ENCODE measurements at places on chromosomes 7 and 10.

GRCh38 chr7:111071556-111071955, 19.4 kb upstream of the LRRN3 start:
- no peak for DNase-seq

- no peak for DNase-seq
Observed at GRCh38 chr10:114083040-114083439, 39.4 kb downstream of the ADRB1 start.

DNA sequence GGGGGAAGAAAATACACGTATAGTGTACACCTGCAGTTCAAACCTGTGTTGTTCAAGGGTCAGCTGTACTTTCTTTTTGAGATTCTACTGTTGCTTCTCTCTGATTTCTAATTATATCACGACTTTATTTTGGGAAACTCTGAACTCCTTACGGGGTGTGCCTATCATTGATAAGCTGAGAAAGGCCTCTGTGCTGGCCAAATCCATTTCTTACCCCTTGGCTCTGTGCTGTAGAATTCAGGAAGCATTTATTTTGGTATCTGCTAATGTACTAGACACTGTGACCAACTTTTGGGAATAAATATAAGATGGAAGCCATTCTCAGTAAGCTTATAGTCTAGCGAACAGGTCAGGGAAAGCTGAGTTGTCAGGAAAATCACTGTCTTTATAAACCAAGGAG, 26.9 kb upstream of the RPA3 start:
- DNase-seq = no peak

DNA sequence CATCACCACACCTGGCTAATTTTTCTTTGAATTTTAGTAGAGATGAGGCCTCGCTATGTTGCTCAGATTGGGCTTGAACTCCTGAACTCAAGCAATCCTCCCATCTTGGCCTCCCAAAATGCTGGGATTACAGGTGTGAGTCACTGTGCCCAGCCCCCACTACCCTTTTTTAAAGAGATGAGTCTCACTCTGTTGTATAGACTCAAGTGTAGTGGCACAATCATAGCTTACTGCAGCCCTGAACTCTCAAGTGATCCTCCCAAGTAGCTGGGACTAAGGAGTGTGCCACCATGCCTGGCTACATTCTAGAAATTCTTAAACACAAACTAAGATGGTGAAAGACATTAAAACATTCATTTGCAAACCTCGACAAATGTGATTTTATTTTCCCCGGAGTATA, 12.6 kb downstream of the SYPL1 start:
- DNase-seq = no peak

GRCh38 chr10:87093632-87094372, 841 bp downstream of the GLUD1 start:
- DNase-seq = no peak

GRCh38 chr10:11406746-11407145, 204.7 kb downstream of the USP6NL start:
- no peak for DNase-seq

GRCh38 chr10:110912374-110912773, 6.6 kb downstream of the BBIP1 start:
- no peak for DNase-seq

DNA sequence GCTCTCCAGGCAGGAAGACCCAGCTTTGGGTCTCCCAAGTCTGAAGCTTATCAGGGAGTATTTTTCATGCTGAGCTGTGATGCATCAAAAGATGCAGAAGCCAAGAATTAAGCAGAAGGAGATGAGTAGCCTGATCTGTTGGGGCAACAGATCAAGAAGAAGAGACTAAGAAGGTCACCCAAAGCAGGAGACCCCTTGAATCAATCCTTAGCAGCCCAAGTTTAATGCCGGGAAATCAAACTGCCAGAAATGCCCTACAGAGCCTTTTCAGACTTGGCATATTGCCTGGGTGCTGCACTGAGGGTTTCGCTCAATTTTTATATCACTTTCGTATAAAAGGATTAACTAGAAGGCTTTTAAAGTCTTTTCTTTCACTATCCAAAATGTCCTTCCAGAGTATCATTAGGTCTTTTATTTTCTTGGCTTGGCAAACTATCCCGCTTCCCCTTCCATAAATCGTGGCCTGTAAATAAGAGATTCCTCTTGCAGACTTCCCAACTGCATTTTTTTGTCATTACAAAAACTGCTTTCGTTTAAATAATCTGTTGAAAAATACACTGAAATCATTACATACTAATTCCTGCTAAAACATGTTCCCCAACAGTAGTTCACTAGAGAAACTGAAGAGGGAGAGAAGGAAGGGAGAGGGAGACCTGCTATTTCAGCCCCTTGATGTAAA, 49.0 kb upstream of the STK17A start:
- DNase-seq = peak; percentile 58

DNA sequence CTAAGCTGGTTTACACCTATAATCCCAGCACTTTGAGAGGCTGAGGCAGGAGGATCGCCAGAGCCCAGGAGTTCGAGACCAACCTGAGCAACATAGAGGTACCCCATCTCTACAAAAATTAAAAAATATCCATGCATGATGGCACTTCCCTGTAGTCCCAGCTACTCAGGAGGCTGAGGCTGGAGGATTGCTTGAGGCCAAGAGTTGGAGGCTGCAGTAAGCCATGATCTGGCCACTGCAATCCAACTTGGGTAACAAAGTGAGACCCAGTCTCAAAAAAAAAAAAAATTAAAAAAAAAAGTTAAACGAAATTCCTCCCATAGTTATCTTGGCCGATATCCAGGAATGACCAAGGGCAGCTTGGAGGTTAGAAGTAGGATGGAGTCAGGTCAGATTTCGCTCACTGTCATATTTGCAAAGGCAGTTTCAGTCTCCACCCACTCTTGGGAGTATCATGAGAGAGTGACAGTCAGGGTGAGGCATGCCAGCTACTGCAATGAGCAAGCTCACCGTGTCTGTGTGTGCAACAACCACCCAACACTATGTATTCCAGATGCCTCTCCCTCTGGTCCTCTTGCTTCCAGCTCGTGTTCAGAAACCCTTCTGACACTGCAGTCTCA, 6.0 kb upstream of the ZDHHC4 start:
- no peak for DNase-seq

- no peak for DNase-seq
Observed at GRCh38 chr10:103968441-103969391, 1.8 kb downstream of the SLK start.

DNA sequence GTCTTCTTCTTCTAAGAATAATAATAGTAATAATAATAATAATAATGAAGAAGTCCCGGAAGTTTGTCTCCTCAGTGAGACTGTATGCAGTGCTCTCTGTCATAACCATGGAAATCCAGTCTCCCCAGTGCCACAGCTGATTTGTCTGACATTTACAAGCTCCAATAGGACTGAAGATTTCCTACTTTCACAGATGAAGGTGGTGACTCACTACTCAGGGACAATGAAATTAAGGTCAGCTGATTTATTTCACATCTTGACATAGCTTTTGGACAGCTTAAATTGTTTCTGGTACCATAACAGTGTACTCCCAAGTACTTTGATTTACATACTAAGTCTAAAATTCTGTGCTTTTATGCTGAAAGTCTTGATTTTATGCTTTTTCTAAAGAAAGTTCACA, 6.9 kb downstream of the CELF2 start:
- DNase-seq = no peak

- DNase-seq = no peak
Observed at GRCh38 chr7:117065571-117066150, 112.4 kb downstream of the ST7 start.

- DNase-seq = no peak
Observed at GRCh38 chr7:95004618-95005247, 97.3 kb downstream of the PPP1R9A start.

DNA sequence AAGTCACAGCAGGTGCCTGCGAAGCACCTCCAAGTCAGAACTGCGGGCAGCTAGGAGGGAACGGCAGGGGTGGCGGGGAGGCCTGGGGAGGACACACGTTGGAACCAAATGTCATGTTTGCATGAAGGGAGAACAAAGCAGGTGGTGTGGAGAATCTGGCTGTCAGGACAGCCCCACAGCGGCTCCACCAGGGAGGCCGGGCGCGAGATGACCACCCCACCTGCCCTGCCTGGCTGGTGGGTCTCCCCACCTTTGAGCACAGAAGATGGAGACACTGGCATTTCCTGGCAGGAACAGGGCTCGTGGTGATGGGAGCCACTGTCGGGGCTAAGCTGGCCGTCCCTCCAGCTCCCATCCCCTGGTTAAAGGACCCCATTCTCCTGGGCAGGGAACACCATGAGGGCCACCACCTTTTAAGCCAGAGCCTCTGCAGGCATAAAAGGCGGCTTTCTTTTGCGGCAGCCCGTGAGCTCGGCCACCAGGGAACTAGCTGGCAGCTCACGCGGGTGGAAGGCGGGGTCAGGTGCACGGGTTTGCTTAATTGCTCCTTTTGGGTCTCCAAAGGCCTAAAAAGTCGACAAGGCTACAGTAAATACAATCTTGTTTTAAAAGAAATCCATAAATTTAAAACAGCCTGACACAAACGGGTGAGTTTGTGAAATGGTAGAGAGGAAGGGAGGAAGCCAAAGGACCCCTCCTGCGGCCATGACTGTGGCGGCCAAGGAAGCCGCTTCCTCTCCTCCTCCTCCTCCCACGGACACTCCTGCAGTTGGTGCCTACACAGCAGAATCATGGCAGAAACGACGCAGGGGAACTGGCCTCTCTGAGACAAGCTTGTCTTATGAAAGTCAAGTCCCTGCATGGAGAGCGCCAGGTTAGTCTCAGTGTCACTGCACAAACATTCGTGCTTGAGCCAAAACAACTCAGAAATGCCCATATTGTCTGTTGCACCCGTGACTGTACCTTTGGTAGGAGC, 213.8 kb downstream of the DNAJB6 start:
- DNase-seq = no peak

- DNase-seq = no peak
Observed at GRCh38 chr7:136389933-136390332, 412.8 kb upstream of the MTPN start.

- no peak for DNase-seq
Observed at GRCh38 chr7:123537026-123537642, 2.7 kb upstream of the IQUB start.

DNA sequence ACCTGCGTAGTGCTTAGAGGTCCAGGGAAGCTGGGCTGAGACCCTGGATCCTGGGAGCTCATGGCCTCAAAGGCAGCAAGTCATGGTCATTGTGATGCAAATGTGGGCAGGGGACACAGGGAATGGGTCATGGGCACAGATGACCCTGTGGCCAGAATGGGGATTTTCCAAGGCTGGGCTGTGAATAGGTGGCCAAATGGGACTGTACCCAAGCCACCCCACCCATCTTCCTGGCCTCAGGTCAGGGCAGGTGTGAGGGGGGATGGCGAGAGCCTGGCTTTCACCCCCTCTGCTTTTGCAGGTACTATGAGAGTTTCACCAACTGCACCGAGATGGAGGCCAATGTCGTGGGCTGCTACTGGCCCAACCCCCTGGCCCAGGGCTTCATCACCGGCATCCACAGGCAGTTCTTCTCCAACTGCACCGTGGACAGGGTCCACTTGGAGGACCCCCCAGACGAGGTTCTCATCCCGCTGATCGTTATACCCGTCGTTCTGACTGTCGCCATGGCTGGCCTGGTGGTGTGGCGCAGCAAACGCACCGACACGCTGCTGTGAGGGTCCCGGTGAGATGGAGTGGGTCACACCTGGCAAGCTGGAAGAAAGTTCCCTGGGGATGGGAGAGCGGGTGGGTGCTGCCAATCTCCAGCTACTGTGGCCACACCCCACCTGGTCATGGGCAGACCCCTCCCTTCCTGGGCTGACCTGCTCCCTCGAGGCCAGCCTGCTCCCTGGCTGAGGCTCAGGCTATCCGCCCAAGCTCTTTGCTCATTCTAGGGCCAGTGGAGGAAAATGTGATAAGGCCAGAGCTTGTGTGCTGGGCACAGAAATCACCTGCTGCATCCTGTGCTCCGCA, 25.5 kb downstream of the RAMP3 start:
- no peak for DNase-seq

DNA sequence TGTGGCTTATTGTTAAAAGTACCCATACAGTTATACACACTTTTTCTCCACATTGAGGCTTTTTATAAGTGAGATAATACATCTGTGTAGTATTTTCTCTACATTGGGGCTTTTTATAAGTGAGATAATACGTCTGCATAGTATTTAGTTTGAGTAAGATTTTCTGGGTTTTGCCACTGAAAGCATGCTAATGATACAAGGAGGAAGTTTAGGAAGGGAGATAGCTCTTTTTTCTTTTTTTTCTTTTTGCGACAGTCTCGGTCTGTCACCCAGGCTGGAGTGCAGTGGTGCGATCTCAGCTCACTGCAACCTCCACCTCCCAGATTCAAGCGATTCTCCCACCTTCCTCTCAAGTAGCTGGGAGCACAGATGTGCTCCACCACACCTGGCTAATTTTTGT, 13.3 kb downstream of the FAM107B start:
- DNase-seq = no peak

- DNase-seq = no peak
Observed at GRCh38 chr10:42930516-42931192, 146.2 kb upstream of the RET start.

DNA sequence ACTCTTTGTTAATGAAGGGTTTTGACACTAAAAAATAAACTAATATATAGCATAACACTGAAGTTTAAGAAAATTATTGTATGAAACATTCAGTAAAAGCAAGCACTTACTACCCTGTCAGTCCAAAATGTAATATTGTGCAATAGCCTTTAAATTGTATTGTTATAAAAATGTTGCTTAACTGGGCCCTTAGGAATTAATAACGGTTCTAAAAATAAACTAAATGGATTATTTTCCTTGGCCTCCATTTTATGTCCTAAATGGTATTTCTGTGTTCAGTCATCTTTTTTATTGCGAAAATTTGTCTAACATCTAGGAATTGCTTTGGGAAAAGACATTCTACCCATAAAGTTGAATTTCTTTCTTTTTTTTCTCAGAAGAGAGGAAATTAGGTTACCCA, 49.0 kb upstream of the ABI1 start:
- DNase-seq = no peak

GRCh38 chr10:58320351-58321049, 14.3 kb upstream of the UBE2D1 start:
- DNase-seq = no peak

- DNase-seq = no peak
Observed at GRCh38 chr10:30057421-30057841, 2.0 kb downstream of the JCAD start.

- DNase-seq = peak; percentile 26
Observed at GRCh38 chr10:123766761-123767160, 100.6 kb downstream of the GPR26 start.

- no peak for DNase-seq
Observed at GRCh38 chr10:34249634-34250033, 565.5 kb downstream of the PARD3 start.

DNA sequence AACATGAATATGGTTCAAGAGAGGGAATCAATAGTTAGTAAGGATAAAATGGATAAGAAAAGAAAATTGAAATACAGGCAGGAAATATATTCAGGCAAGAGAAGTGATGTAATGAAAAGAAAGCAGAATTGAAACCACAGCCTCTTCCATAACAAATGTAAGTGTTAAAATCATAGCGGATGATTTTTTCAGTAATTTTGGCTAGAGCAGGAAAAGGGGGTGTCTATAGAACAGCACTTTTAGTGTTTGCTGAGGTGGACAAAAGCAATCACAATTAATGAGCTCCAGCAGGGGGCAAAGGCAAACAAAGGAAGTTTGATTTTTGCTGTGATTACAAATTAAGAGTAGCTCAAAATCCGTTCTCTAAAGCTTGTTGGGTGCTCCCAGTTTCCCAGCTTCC, 79.0 kb downstream of the TRIL start:
- DNase-seq = no peak

Data from GM04504 (cell line).